NCI-H2107 (cell line): ENCODE measurements at places on chromosomes 1 and 21.

DNA sequence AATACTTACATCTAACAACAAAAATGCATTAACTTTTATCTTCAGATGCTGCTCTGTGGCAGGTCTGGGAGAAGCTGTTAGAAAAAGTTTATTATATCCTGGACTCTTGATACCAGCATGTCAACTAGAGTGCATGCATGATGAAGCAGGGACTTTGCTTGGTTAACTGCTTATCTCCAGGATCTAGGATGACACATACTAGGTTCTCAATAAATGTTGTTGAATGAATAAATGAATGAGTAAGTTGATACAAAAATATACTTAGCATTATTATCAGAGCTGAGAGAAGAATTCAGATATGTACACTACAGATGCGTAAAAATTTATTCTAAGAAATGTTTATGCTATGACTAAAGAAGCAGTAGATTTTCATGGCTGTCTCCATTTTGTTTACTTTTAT is 304.3 kb downstream of the LTN1 start:
- DNase-seq: no peak

DNA sequence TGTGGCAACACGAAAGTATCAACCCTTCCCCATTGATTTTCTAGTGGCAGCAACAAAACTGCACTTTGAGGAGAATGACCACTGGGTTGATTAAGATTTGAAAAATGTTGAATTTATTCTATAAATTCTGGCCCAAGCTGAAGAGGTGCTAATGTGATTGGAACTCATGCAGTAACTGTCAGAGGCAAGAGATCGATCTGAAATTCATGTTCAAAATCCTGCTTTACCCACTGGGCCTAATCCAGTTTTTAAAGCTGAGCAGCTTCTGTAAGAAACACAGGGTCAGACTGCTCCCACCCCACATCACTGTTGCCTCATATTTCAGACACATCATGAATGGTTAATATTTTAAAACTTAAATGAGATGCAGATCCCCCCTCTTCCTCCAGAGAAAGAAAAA is 617.5 kb upstream of the BEND5 start:
- DNase-seq: no peak

- DNase-seq: no peak
These were observed 95.5 kb upstream of the PROX1 start for GRCh38 chr1:213891989-213892902.

- no peak for DNase-seq
These were observed 8.8 kb downstream of the TINAGL1 start for GRCh38 chr1:31584869-31585735.

- no peak for DNase-seq
These were observed 94.2 kb upstream of the SERBP1 start for GRCh38 chr1:67524143-67525052.
